Transverse colon (tissue), 4 donors: ENCODE measurements at places on chromosomes 2 and 18. TPM values are rescaled to one million over a fixed set of nuclear protein-coding genes. Genes with fewer than 3 reads are reported as not detected.

GRCh38 chr2:77629539-77629938 is 107.4 kb upstream of the LRRTM4 start:
- DNase-seq = no peak
- no peak overlapping the region for H3K27ac ChIP-seq
- no peaks in the 10 kb centered on the region for H3K4me1 ChIP-seq
- no peaks in the 10 kb centered on the region for H3K36me3 ChIP-seq
- no peak overlapping the region for H3K4me3 ChIP-seq

- no peaks in the 10 kb centered on the region for H3K36me3 ChIP-seq
Measured at GRCh38 chr18:54964741-54965140, 5.5 kb upstream of the CCDC68 start.

Gene PLCD4
- total RNA-seq = 0.20 TPM

Gene MROH2A
- total RNA-seq = not detected

- no peaks in the 10 kb centered on the region for H3K27me3 ChIP-seq
- no peak overlapping the region for H3K27ac ChIP-seq
- peaks cover 2% of the 10 kb centered on the region for H3K4me1 ChIP-seq
- H3K36me3 ChIP-seq = no peaks in the 10 kb centered on the region
- DNase-seq = no peak
Measured at GRCh38 chr2:218374795-218375194, 7.3 kb upstream of the SLC11A1 start.

DNA sequence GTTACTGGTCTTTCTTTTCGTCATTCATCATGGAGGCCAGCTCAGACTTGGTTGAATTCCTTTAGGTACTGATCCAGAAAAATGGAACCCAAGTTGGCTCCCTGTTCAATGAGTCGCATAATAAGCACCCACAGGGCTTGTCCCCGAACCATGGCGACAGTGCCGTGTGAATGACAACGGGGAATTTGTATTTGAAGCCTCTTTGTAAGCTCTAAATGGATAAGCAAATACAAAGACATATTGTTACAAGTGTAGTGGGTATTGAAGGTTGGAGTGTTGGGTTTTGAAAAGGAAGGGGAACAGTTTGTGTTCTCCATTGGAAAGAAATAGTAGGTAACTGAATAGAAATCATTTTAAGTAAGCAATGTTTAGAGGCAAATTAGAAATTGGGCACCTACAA is 288.9 kb downstream of the SLC4A3 start:
- H3K27ac ChIP-seq = no peak overlapping the region
- DNase-seq = no peak
- H3K36me3 ChIP-seq = no peaks in the 10 kb centered on the region
- H3K4me3 ChIP-seq = no peak overlapping the region
- H3K4me1 ChIP-seq = no peaks in the 10 kb centered on the region
- no peaks in the 10 kb centered on the region for H3K27me3 ChIP-seq
